Hematopoietic multipotent progenitor cell treated with erythropoietin and hydrocortisone succinate and interleukin-3 and kit ligand, for 4 days (in vitro differentiated cells): ENCODE measurements at places on chromosomes 11 and 22.

DNA sequence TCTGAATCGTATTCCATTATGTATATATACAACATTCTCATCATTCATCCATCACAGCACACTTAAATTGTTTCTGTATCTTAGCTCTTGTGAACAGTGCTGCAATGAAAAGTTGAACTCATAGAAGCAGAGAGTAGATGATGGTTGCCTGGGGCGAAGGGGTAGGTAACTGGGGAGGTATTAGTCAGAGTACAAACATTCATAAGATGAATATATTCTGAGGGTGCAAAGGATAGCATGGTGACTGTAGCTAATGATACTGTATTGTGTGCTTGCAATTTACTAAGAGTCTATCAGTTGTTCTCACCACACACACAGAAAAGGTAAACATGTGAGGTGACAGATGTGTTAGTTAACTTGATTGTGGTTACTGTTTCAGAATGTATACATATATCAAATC lies 12.6 kb upstream of the RFPL2 start:
- DNase-seq, result no peak

GRCh38 chr22:20102203-20102780 lies 13.6 kb upstream of the RANBP1 start:
- peak; percentile 8 for DNase-seq

DNA sequence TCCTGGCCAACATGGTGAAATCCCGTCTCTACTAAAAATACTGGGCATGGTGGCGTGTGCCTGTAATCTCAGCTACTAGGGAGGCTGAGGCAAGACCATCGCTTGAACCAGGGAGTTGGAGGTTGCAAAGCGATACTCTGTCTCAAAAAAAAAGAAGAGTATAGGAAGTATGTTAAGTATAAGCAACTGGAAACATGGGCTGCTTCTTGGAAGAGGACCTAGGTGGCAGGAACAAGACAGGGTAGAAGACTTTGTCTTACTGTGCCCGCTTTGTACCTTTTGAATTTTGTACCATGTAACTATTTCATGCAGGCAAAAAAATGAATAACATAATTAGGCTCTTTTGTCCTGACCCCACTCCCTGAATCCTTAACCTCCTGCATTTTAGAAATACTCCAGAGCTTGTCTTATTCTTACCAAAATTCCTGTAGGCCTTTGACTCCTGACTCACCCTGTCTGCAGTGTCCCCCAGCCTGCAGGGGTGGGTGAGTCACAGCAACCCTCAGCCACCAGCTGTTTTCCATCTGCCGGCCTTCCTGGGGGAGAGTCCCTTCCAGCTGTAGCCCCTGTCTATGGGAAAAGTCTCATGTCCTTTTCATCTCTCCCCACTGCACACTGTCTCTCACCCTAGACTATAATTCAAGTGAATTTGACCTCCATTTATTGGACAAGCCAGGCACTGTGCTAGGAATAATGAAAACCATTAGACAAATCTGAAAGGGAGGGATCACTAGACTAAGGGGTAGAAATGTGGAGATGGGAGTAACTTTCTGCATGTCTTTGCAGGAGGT lies 41.8 kb downstream of the TXN2 start:
- no peak for DNase-seq

DNA sequence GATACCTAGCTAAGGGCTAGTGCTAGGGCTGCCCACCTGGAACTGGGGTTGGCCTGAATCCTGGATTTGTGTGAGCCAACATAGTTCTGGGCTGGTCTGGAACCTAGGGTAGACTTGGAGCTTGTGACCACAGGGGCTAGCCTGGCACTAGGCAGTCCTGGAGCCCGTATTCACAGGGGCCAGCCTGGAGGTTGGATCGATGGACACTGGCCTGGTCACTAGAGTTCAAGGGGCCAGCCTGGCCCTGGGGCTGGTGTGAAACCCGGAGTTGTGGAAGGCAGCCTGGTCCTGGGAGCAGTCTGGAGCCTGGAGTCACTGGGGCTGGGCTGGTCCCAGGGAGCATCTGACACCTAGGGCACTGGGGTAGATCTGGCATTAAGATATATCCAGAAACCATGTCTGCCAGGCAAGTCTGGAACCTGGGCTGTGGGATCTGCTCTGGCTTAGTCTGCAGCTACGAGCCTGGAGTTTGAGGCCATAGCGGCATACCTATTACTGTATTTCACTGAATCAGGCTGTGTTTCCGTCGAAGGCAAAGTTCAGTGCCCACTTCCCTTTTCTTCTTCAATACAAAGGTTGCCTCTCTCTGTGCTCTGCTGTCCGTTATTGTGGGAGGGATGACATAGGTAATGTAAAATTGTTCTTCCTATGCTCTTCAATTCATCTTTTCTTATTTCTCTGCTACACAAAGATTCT lies 9.1 kb upstream of the GLYATL1B start:
- DNase-seq, result peak; percentile 60

DNA sequence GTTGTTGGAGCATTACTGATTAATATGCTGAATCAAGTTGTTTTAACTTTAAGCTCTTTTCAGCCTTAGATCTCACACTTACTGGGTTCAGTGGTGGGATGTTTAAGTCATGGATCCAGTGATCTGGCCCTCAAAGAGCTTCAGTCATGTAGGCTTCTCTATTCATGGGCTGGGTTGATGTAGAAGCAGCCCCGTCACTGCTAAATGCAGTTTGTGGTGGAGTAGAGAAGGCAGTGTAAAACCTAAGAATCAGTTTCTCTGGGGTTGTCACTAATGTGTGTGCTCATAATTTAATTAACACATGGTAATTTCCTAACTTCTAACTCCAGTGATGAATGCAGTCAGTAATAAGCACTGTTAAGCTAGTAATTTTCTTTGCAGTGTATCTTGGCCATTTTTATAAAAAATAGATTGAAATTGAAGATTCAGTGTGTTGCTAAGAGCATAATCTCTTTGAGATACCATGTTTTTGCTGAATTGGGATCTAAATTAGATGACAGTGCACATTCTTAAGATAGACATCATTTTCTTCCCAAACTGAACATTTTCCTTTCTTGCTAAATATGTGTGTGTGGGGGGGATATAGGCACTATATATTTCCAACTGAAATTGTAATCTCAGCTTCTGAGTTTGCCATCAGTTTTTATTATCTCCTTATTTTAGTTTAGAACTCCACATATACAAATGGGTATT lies 9.0 kb downstream of the SPCS2 start:
- DNase-seq, result no peak

GRCh38 chr11:109697140-109697843 lies 275.3 kb downstream of the C11orf87 start:
- peak; percentile 73 for DNase-seq

GRCh38 chr22:16559056-16559955 lies 33.3 kb downstream of the CCT8L2 start:
- DNase-seq, result no peak

DNA sequence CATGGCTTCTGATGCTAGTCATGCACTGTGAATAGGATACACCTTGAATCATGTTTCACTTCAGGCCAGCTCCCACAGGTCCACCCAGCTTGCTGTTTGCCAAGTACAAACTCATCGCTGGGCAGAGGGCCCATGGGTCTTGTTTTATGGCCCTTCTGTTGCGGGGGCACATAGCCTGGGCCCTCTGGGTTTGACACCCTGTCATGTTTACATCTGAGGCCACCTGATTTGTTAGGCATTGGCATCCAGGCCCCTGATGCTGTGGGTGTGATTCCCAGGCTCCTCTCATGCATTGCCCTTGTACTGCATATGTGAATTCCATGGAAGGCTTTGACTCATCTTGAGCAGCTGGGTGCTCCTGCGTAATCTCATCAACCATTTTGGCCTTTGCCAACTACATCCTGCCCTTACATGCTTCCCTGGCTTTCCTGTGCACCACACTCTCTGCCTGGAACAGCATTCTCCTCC lies 32.6 kb downstream of the PPFIBP2 start:
- DNase-seq, result no peak

DNA sequence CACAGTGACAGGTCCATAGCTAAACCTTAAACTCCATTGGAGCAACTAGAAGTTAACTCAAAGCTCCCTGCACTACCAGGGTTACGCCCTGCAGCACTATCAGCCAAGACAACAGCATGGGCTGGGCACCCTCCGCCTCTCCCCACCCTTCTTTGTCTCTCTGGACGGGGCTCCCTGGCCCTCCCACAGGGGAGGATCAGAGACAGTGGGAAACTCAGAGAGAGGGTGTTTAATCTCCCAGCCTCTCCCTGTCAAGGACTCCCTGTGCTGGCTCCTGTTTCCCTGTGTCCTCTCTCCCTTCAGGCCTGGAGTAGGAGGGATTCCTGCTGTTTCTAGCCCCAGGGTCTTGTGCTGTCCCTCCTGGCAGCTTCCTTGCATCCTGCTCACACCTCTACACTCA lies 56.9 kb upstream of the CSNK2A3 start:
- peak; percentile 81 for DNase-seq

- DNase-seq, result no peak
Observed at GRCh38 chr11:704781-705645, 1.0 kb upstream of the EPS8L2 start.

- DNase-seq, result no peak
Observed at GRCh38 chr11:21428796-21429195, 759.4 kb downstream of the NELL1 start.

- DNase-seq, result peak; percentile 4
Observed at GRCh38 chr11:120747850-120748814, 236.6 kb downstream of the GRIK4 start.

DNA sequence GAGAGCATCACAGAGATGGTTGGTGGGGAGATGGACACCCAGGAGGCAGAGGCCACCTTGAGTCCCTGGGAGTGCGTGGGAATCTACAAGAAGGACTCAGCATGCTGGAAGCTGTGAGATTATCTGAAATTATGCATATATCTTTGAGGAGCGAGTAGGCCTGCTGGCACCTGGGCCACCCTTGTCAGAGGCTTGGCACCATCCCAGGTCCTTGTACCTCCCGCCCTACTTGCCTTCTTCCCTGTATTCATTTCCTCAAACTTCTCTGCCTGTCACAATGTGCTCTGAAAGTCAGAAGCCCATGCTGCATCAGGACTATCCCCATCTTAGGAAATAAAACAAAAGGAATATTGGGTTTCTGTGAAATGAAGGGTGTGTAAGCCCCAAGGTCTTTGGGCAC lies 133.0 kb upstream of the CSNK2A3 start:
- no peak for DNase-seq

DNA sequence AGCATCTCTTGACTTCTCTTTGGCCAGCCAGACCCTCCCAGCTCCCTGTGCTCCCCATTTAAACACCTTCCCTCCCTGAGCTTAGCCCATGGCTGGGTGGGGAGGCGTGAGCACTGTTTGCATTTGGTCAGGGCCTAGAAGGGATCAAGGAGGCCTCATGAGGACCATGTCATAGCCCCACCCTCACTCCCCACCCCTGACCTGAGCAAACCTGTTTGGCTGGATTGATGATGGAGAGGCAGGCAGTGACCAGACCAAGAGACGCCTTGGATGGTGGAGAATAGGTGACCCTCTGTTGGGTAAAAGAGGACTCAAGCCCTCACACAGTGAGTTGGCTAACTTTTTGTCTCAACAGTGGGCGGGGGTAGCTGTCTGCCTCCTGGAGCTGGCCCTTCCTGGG lies 49.9 kb downstream of the ST3GAL4 start:
- DNase-seq, result no peak

- DNase-seq, result peak; percentile 41
Observed at GRCh38 chr11:108009497-108010370, 1.0 kb downstream of the CUL5 start.

- DNase-seq, result no peak
Observed at GRCh38 chr22:42236268-42236667, 34.2 kb downstream of the TCF20 start.

- no peak for DNase-seq
Observed at GRCh38 chr11:92249156-92249753, 24.6 kb downstream of the FAT3 start.

DNA sequence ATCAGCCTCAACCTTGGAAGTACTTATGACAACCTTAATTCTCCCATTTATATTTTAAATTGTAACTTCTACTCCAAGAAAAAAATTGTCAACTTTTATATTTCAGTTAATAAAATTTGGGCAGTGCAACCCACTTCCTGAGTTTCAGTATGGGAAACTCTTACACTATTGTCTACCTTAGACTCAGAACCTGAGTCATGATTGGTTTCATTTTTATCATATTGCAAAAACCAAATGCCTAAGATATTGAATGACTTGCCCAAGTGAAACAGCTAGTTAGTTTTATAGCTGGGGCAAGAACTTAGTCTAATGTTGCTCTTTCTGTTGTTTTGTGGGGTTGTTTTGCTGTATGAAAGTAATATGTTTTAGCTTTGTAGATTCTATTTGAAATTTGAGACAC lies 334.0 kb upstream of the ARHGAP42 start:
- no peak for DNase-seq

GRCh38 chr11:62353841-62354240 lies 16.6 kb downstream of the ASRGL1 start:
- DNase-seq, result no peak

DNA sequence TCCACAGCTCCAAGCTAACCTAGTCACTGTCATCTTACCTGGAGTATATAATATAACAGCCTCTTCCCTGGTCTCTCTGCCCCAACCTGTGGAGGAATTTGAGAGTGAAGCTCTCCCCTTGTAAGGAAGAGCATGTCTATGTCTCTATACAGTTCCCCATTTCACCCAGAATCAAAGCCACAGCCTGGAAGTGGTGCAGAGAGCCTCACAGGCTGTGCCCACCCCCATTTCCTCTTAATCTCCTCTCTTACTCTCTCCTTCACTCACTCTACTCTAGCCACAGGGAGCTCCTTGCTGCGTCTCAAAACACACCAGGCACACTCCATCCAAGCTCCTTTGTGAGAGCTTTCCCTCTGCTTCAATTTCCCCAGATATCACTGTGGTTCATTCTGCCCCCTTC lies 302.5 kb upstream of the ISX start:
- DNase-seq, result peak; percentile 56

DNA sequence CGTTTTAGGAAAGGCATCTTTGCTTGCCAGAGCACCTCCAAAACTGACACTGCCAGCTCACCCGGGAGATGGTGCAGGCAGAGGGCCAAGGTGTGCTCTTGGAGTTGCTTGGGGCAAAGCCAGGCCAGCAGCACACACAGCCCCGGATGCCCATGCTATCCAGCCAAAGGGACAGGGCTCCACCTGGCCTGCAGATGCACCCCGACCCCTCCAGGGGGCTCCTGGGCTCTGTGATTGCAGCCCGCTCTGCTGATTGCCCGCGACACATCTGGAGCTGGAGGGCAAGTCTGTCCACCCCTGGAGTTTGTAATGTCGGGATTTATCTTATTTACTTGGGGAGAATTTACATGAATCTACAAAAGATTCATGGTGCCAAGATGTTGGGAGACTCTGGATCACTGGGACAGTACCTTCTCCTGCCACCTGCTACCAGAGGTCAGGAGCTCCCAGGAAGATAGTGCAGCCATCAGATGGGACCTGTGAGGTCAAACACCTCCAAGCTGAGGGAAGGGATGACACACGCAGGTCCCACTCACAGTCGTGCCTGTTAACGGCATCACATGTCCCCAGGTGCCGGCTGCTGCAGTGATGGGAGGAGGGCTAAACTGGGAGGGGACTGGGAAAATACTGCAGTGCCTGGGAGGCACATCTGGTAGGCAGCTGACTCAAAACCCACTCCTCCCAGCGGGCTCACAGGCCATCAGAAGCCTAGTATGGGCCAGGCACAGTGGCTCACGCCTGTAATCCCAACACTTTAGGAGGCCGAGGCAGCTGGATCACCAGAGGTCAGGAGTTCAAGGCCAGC lies 17.2 kb downstream of the CBX7 start:
- peak; percentile 76 for DNase-seq

GRCh38 chr11:43575913-43576310 lies 104.6 kb upstream of the HSD17B12 start:
- no peak for DNase-seq
